ENCODE measurements at places on chromosomes 6 and 20.

DNA sequence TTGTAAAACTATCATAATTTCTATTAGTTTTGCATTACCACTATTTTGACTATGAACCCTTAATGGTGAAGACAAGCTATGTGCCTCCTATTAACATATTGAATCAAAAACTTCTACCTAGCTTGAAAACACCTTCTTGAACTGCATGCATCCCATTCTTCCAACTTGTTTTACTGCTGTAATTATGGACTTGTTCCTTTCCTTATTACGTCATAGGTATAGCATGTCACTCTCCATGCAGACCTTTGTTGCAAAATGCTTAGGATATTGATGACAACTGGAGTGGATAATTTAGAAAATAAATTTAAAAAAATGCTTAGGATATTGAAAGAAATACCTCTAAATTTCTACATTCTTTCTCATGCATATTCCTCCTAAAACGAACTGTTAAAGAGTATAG, 219.3 kb downstream of the KCNQ5 start:
- DNase-seq = no peak

DNA sequence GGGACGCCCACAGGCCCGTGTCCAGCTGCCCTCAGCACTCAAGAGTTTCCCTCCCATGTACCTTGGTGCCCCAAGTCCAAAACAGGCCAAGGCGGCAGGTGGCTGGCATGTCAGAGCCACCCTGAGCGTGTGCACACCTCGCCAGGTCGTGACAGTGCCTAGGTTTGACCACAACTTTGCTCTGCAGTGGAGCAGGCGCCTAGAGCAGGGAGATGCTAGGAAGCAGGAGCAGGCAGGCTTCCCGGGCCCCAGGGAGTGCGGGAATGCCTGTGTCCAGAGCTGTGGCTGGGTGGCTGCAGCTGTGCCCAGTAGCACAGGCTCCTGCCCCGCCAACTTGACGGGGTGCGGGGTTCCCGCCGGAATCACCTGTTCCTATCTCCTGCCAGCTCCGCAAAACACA, 380.8 kb upstream of the IMPG1 start:
- DNase-seq = no peak

DNA sequence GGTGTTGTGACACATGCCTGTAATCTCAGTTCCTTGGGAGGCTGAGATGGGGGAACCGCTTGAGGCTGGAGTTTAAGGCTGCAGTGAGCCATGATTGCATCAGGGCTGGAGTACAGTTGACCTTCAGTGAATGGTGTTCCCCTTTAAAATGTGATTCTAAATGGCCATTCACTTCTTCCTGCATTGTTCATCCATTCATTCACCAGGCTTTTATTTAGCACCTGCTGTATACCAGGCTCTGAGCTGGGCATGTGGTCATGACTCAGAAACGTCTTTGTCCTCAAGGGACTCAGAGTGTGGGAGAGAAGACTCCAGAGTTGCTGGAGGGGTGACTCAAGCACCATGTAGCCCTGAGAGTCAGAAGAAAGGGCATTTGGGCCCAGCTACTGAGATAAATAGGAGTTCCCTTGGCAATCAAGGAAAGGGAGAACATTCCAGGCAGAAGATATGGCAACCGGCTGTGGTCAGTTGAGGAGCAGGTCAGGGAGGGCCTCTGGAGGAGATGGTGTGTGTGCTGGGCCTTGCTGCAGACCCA, 101.1 kb downstream of the DLGAP4 start:
- no peak for DNase-seq

- DNase-seq = peak; percentile 48
These were observed 76.8 kb downstream of the HIVEP2 start for GRCh38 chr6:142867988-142868812.

- DNase-seq = peak; percentile 14
These were observed 559 bp downstream of the APMAP start for GRCh38 chr20:24991897-24992486.

- DNase-seq = no peak
These were observed 23.5 kb downstream of the BANF2 start for GRCh38 chr20:17723301-17723691.

GRCh38 chr20:31864521-31865400, 5.6 kb downstream of the DUSP15 start:
- DNase-seq = no peak

- DNase-seq = peak; percentile 39
These were observed 614.5 kb upstream of the FLRT3 start for GRCh38 chr20:14951707-14952418.

- DNase-seq = peak; percentile 6
These were observed 11.5 kb downstream of the RIOK1 start for GRCh38 chr6:7401075-7401474.

DNA sequence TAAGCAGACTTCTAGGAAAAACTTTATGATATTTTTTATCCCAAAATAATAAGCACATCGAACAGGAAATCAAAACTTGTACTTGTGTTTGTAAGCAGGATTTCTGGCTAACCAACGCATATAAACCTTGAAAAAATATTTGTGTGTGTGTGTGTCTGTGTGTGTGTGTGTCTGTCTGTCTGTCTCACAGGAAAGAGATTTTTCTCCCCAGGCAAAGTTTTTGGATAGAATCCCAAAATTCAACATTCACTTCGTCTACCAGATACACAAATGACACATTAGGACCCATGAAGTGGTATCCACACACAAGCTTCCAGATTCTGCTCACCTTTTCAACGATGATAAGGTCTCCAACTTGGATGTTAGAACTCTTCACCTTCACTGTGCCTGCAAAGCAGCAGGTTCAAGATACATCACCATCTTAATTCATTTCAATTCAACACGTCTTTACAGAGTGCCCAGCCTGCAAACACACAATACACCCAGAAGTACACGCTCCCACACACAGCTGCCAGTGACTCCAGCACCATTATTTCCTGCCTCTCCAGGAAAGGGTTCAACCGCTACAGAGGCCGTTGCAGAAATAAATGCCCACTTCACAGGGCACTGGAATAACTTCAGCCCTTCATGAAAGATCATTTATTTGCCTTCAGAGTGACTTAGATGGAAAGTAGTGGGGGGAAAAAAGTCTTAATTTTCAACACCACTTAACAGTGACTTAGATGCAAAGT, 70.9 kb downstream of the ATP9A start:
- no peak for DNase-seq

GRCh38 chr20:46089167-46089416, 670 bp downstream of the NCOA5 start:
- DNase-seq = no peak

DNA sequence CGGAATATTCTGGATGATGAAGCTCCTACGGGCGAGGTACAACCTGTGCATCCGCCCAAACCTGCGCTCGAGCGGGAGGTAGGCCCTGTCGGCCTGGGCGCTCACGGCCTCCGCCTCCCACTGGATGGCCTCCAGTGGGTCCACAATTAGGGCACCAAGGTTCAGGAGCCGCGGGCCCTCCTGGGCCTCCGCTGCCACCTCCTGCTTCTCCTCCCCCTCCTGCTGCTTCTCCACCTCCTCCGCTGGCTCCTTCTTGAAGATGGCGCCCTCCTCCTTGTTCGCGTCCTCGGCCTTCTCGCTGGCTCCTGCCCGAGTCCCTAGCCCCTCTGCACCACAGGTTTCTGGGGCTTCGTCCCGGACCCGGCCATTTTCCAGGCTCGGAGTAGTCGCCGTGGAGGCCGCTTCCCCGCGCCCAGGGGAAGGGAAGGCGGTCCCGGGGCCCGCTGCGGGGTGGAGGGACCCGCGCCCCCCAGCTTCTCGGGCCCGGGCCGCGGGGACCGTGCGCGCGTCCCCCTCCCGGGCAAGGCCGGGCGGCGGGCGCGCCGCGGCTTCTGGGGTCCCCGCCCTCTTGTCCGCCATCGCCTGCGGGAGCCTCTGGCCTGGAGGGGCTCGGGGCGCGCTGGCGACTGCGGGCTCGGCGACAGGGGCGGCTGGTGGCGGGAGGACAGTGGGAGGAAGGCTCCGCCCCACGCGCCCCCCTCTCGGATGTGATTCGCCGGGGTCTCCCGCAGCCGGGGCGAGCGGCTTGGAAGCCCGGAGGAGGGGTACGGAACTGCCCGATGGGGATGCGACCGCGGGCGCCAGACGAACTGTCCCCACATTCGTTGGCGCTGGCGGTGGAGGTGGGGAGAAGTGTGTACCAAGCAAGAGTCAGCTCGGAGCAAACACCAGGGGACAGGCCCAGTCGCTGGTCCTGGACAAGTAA, 17.6 kb downstream of the PLAGL2 start:
- DNase-seq = no peak

GRCh38 chr6:90005048-90005827, 111.0 kb downstream of the GJA10 start:
- DNase-seq = no peak

DNA sequence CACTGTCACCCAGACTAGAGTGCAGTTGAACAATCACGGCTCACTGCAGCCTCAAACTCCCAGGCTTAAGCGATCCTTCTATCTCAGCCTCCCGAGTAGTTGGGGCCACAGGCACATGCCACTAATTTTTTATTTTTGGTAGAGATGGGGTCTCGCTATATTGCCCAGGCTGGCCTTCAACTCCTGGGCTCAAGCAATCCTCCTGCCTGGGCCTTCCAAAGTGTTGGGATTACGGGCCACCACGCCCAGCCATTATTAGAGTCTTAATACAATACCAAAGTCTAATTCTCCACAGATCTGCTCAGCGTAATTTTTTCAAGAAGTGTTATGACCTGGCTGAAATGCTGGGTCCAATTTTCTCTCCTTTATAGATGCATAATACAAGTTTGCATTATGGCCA, 3.0 kb downstream of the GCLC start:
- DNase-seq = no peak

- peak; percentile 20 for DNase-seq
These were observed 4.6 kb upstream of the C2 start for GRCh38 chr6:31922942-31923341.

- no peak for DNase-seq
These were observed 10.7 kb downstream of the RFPL4B start for GRCh38 chr6:112357791-112358190.

- no peak for DNase-seq
These were observed 17.8 kb downstream of the SS18L1 start for GRCh38 chr20:62161347-62161746.

- DNase-seq = no peak
These were observed 255.0 kb upstream of the ZFP64 start for GRCh38 chr20:52446421-52447224.

DNA sequence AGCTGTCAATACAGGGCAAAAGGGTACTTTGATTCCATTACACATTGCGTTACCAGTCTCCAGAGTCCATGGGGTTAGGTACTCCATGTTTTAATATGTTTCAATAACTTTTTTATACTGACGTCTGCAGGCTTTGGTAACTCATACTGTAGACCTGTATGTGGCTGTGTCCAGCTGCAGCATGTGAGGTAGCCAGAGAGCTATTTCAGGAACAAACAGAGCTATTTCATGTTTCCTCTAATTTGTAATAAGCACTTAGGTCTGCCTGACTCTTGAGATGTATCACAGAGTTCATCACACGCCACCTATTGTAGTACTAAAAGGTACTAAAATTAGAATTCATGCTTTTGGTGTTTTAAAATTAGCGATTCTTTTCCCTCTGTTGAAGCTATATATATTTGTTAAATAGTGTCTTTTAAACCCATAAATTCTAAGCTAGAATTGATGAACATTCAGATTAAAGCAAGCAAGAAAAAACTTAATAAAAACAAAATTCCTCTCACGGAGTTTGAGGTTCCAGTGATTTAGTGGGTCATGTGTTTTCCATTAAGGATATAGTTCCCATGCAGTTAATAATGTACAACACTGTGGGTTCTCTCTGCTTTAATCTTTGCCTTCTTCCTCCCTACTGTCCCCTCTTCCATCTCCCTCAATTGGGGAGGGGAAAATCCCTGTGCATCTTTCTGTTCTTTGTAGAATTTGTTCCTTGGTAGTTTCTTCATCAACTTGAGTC, 37.0 kb downstream of the FOXO3 start:
- DNase-seq = no peak

GRCh38 chr6:91023529-91023928, 436.7 kb upstream of the MAP3K7 start:
- DNase-seq = no peak

DNA sequence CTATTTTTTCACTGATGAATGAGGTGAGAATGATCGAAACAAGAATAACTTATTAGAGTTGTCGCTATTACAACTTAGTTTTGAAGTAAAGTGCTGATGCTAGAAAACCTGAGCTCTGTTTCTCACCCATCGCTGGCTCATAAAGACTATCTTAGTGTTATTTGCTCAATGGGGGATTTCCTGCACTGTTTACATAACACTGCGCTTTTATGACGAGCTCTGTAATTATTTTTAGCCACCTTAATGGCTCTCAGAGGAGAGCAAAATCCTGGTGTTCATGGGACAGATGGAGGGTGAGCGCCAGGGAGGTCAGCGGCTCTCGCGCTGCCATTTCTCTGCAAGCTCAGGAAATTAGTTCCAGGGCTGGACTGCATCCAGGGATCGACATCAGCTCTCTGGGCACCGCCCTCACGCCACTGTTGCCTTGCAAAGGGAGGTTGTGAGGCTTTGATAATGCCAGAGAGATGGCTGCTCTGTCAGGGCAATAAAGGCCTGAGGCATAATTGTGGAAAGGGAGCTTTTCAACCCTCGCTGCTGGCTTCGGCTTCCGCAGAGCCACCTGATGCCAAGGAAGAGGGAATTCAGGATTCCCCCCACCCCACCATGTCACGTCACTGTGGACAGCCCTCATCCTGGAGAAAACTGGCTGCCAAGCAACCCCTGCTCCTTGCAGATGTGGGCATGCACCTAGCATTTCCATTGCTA, 72.0 kb downstream of the DACT2 start:
- peak; percentile 51 for DNase-seq

- DNase-seq = no peak
These were observed 111.1 kb upstream of the MCHR2 start for GRCh38 chr6:100105138-100105537.

GRCh38 chr6:9025228-9025627, 589.9 kb upstream of the SLC35B3 start:
- DNase-seq = no peak

GRCh38 chr6:135229996-135230395, 48.9 kb downstream of the MYB start:
- DNase-seq = no peak

GRCh38 chr6:5992551-5993225, 14.0 kb downstream of the NRN1 start:
- DNase-seq = no peak

GRCh38 chr6:130516604-130517003, 150.8 kb downstream of the TMEM200A start:
- DNase-seq = no peak

GRCh38 chr6:136127873-136128272, 122.2 kb downstream of the MTFR2 start:
- no peak for DNase-seq

DNA sequence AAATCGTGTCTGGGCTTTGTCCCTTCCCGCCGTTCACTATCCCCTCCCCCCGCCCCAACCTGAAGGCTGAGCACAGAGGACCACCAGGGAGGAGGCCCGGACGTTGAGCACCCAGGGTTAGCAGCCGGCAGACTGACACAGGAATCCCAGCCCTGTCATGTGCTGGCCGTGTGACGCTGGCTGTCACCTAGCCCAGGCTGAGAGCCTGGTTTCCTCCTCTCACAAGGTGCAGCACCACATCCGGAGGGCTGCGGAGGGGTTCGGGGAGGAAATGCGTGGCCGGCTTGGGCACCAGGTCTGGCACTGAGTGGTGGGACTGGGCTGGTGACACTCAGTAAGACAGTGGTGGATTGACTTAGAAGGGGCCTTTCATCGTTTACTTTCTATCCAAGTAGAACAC, 4.6 kb upstream of the LSM14B start:
- DNase-seq = no peak

GRCh38 chr6:97055743-97056142, 131.2 kb downstream of the KLHL32 start:
- no peak for DNase-seq

GRCh38 chr20:53635221-53635620, 41.6 kb upstream of the ZNF217 start:
- no peak for DNase-seq

Data from kidney glomerular epithelial cell (primary cell).